ENCODE measurements at places on chromosomes 5 and 9.

- no peak for DNase-seq
These were observed 127.2 kb downstream of the VPS13A start for GRCh38 chr9:77304543-77304942.

GRCh38 chr5:82389347-82389746 is 111.2 kb upstream of the RPS23 start:
- no peak for DNase-seq

- no peak for DNase-seq
These were observed 6.6 kb downstream of the CWC27 start for GRCh38 chr5:64775291-64775690.

- DNase-seq, result peak; percentile 72
These were observed 59.0 kb downstream of the USP20 start for GRCh38 chr9:129894120-129894823.

GRCh38 chr5:10676224-10676623 is 84.8 kb downstream of the DAP start:
- DNase-seq, result no peak

GRCh38 chr5:3564116-3564515 is 31.5 kb upstream of the IRX1 start:
- DNase-seq, result no peak

DNA sequence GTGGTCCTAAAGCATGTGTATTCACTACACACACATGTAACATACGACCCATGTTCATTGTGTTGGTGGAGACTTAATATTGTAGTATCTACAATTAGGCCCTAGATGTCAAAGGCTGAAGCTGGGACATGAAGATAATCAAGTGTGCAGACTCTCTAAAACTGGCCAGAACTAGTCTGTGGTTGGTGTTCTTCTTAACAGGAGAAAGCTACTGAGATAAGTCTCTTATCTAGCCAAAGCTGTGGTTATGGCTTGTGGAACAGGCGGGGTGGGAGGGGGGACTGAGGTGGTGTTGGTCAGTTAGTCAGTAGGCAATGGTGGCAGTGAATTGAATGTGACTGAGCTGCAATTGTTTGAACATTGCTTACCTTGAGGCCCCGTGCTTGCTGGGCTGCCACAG is 112.7 kb upstream of the SLC24A2 start:
- no peak for DNase-seq

DNA sequence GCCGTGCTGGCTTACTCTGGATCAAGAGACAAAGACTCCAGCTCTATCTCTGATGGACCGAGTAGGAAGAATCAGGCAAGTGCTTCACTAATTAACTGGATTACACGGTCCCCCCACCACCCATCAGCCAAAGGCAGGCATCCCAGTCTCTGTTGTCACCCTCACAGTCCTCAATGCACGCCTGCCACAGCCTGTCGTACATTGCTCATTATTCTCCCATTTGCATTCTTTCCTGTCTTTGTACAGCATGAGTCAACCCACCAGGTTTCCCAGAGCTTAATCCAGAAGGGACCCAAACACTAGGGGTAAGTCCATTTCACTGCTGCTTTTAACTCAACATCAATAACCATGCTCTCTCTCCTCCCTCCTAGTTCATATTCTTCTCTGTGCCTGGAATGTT is 44.4 kb downstream of the PCA3 start:
- DNase-seq, result no peak

DNA sequence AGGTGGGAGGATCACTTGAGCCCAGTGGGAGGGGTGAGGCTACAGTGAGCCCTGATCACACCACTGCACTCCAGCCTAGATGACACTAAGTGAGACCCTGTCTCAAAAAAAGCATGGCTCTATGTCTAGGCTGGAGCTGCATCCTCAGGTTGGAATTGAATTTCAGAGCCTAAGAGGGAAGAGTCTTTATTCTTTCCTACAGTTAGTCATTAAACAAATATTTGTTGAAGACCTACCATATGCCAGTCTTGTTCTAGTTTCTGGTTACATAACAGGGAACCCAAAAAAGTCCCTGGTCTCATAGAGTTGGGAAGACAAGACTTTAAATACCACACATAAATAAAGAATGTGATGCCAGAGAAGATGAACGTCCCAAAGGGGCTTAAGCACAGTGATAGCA is 6.9 kb upstream of the GRPEL2 start:
- DNase-seq, result no peak

- no peak for DNase-seq
These were observed 608.7 kb upstream of the SEMA6A start for GRCh38 chr5:117183326-117183725.

All from CD4-positive, alpha-beta T cell treated with Interleukin-17A for 1 hour (primary cell).